AG04449 (cell line): ENCODE measurements at places on chromosomes 4 and X.

DNA sequence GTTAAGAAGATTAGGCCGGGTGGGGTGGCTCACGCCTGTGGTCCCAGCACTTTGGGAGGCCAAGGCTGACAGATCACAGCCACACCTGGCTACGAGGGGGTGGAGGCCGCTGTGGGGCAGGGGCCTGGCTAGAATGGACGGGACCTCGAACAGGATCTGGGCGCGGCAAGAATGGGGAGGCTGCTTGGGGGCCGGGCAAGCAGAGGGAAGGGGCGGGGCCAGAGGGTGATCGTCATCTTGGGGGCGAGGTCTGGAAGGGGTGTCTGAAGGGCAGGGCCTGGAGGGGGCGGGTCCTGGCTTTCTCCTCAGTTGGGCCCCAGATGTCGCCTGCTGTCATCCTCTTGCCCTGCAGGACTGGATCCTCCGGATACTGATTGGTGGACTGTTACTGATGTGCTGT lies 57.3 kb upstream of the ENPEP start:
- DNase-seq = no peak

- no peak for DNase-seq
These were observed 13.8 kb downstream of the SH3BP2 start for GRCh38 chr4:2806390-2807355.

DNA sequence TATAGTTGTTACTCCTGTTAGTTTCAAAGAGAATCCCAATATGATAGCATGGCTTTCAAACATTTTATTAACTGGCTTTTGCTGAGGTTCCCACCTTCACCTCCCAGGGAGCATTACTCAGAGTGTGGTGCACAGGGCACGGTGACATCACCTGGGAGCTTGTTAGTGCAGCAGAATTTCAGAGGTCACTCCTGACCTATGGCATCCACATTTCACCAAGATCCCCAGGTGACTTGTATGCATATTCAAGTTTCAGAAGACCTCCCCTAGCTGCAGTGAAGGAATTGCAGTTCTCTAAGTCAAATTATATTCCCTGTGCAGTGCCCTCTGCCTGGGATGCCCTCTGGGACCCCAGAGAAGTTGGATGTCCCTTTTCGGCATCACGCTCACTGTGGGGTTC lies 29.7 kb upstream of the LNX1 start:
- DNase-seq = no peak

DNA sequence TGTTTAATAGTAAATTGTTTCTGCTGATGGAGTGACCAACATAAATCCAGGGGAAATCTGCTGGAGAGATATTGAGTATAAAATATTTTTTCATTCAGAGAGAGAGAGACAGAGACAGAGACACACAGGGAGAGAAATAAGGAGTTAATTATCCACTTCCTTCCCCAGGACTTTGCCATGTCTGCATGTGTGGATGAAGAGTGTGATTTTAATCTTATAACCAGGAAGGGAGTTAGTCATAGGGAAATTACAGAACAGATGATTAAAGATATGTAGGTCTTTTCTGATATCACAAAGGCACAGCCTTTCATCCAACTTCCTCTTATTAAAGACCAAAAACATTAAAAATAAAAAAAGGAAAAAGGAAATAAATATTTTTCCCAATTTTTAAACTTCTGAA lies 526.3 kb downstream of the SPRY1 start:
- DNase-seq = no peak
